Tibial nerve (tissue), 4 donors: ENCODE measurements at places on chromosomes 1 and 21. TPM values are rescaled to one million over a fixed set of nuclear protein-coding genes. Genes with fewer than 3 reads are reported as not detected.

Gene STRIP1
- 37.7 TPM for total RNA-seq

Gene TRIM17
- 0.63 TPM for total RNA-seq

Gene TDRD10
- 8.1 TPM for total RNA-seq

Gene LCE1B
- not detected for total RNA-seq

Gene SFN
- not detected for total RNA-seq

GRCh38 chr1:68116643-68117235 is 66.3 kb upstream of the DIRAS3 start:
- no peak overlapping the region for H3K27ac ChIP-seq
- H3K27me3 ChIP-seq: no peaks in the 10 kb centered on the region
- H3K4me1 ChIP-seq: no peaks in the 10 kb centered on the region

DNA sequence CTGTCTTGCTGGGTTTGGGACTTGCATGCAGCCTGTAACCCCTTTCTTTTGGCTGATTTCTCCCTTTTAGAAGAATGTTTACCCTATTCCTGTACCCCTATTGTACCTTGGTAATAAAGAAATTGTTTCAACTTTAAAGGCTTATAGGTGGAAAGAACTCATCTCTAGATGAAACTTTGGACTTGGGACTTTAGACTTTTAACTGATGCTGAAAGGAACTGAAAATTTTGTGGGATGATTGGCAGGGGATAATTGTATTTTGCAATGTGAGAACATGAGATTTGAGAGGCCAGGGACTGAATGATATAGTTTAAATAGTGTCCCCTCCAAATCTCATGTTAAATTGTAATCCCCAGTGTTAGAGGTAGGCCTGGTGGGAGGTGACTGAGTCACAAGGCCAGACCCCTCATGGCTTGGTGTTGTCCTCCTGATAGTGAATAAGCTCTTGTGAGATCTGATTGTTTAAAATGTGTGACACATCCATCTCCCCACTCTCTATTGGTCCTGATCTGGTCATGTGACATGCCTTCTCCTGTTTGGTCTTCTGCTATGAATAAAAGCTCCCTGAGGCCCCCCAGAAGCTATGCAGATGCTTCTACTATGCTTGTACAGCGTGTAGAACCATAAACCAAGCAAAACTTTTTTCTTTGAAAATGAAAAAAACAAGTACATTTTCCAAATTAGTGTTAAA is 1621.3 kb upstream of the B3GALT2 start:
- no peaks in the 10 kb centered on the region for H3K36me3 ChIP-seq
- no peaks in the 10 kb centered on the region for H3K4me1 ChIP-seq
- H3K27ac ChIP-seq: no peak overlapping the region

DNA sequence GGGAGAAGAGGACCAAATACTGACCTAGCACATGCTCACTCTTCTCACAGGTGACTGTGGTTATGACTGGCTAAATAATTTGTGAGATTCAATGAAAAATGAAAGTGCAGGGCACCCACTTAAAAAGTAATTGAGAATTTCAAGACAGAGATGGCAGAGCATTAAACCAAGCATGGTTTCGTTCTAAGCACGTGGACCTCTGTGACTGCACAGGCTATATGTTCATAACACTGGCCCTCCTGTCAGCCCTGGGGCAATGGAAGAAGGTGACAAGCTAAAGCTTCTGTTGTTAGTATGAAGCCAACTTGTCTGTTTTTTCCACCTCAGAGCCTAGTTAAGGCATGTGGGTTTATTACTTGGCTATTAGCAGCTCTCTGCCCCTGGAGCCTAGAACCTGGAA is 130.9 kb downstream of the FASLG start:
- H3K27ac ChIP-seq: no peak overlapping the region
- no peaks in the 10 kb centered on the region for H3K36me3 ChIP-seq
- DNase-seq: no peak
- no peaks in the 10 kb centered on the region for H3K4me1 ChIP-seq

- H3K36me3 ChIP-seq: no peaks in the 10 kb centered on the region
- peaks cover 10% of the 10 kb centered on the region for H3K27me3 ChIP-seq
- no peak overlapping the region for H3K4me3 ChIP-seq
These were observed 20.0 kb downstream of the PIK3CD start for GRCh38 chr1:9671377-9672140.

DNA sequence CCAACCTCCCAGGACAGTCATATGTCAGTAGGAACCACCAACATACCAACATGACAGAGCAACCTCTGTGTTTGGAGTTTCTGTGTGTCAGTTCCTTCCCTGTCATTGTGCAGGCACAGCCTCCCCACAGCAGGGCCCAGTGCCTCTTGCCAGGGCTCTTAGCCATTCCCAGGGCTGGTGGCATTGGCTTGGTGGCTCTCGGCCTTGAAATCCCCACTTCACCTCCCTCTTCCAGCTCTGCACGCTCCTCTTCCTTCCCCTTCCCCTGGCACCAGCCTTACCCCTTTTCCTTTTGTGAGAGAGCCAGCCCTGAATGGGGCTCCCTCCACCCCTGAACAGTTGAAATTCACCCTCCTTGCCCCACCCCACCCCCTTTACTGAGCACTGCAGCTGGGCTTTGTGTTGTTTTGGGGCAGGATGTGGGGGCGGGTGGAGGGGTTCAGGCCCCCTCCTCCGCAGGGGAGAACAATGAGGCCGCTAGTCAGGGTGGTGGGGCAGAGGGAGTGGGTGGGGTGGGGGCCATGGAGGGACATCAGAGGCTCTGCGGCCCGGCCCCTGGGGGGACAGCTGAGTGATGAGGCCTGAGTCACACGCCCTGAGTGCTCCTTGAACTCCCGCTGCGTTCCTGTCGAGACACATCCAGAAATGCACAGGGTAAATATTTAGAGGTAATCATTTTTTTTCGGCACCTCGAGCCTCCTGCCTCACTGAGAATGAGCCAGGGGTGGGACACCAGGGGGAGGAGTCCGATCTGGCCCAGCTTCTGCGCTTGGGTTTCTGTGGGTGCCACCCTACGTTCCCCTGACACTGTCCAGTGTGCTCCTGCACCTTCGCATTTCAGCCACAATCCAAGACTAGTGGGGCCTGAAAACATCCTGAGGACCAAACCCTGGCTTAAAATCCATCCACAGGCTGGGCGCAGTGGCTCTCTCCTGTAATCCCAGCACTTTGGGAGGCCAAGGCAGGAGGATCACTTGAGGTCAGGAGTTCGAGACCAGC is 28.6 kb downstream of the LGR6 start:
- H3K36me3 ChIP-seq: no peaks in the 10 kb centered on the region
- H3K27me3 ChIP-seq: no peaks in the 10 kb centered on the region
- no peak overlapping the region for H3K4me3 ChIP-seq
- no peak overlapping the region for H3K27ac ChIP-seq
- H3K4me1 ChIP-seq: peaks cover 4% of the 10 kb centered on the region

GRCh38 chr1:177897281-177897997 is 72.4 kb downstream of the SEC16B start:
- no peak overlapping the region for H3K4me3 ChIP-seq
- no peaks in the 10 kb centered on the region for H3K36me3 ChIP-seq

DNA sequence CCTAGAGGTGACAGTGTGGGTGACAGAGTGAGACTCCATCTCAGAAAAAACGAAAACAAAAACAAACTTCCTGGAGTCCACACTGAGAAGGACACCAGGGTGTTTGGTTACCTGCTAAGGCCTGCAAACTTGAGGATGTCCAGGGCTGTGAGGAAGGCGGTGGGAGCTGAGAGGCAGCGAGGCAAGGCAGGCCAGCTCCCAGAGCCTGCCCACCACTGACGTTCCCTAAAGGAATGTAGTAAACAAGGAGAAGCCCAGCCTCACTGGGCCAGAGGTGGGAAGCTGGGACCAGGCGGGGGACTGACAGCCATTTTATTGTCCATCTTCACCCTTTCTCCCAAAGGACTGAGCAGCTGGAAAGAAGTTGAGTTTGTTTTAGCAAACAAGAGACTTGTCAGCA is 24.1 kb downstream of the SHISA4 start:
- H3K27me3 ChIP-seq: no peaks in the 10 kb centered on the region
- peak; percentile 32 for DNase-seq
- no peak overlapping the region for H3K4me3 ChIP-seq
- peak overlapping the region; percentile 91 for H3K27ac ChIP-seq

DNA sequence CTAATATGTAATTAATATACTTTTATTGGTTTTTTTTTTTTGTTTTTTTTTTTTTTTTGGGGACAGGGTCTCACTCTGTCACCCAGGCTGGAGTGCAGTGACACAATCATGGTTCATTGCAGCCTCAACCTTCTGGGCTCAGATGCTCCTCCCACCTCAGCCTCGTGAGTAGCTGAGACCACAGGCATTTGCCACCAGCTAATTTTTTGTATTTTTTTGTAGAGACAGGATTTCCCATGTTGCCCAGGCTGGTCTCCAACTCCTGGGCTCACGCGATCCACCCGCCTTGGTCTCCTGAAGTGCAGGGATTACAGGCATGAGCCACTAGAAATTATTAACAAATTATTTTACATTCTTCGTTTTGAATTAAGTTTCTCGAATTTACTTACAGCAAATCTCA is 16.8 kb upstream of the POGZ start:
- H3K4me1 ChIP-seq: peaks cover 12% of the 10 kb centered on the region
- no peak overlapping the region for H3K27ac ChIP-seq
- no peaks in the 10 kb centered on the region for H3K36me3 ChIP-seq

- H3K4me3 ChIP-seq: no peak overlapping the region
- peaks cover 22% of the 10 kb centered on the region for H3K36me3 ChIP-seq
- H3K27ac ChIP-seq: no peak overlapping the region
- DNase-seq: no peak
- H3K4me1 ChIP-seq: no peaks in the 10 kb centered on the region
These were observed 35.9 kb downstream of the PARP1 start for GRCh38 chr1:226371866-226372490.

DNA sequence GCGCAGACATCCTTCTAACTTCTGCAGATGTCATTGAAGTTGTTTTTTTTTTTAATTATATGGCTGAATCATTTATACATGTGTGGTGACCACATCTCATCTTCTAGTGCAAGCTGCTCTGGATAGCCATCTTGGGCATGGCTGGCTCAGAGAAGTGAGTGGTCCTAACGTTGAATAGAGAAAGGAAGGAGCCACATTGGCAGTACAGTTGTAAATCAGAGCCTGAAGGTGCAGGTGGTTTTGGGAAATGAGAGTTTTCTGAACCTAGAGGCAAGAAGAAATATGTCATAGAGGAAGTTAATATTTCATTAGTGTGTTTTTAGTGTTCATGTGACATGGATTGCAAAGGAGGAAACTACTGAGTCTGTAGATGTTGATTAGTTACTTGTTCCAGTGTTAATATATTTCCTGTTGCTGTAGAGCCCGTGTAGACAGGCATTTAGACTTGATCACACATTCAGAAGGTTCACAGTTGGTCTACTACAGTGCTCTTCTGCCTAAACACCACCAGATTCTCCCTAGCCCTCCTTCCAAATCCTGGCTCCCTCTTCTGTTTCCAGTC is 163.7 kb downstream of the ROR1 start:
- no peak overlapping the region for H3K4me3 ChIP-seq
- no peaks in the 10 kb centered on the region for H3K36me3 ChIP-seq
- no peak overlapping the region for H3K27ac ChIP-seq
- H3K27me3 ChIP-seq: no peaks in the 10 kb centered on the region
- DNase-seq: no peak
- H3K4me1 ChIP-seq: no peaks in the 10 kb centered on the region

DNA sequence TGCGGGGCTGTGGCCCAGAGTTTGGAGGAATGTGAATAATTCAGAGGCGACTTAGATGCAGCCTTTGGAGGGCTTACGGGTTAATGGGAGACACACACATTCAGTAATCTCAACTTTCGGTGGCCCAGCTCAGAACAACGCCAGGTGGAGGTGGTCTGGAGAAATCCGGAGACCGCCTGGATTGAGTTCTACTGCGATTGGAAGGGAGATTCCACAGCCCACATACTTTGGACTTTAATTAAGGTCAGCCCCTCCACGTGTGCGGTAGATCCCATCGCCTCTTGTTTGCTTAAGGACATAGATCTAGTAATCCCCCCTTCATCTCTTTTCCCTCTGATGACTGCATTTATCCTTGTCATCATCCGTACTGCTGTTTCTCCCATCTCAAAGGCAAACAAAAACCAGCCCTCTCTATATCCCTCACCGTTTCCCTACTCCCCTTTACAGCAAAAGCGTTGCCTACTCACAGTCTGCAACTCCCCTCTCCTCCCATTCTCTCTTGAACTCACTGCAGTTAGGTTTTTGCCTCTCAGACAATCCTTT is 720 bp upstream of the BSDC1 start:
- peak overlapping the region; percentile 98 for H3K4me3 ChIP-seq
- H3K27ac ChIP-seq: peak overlapping the region; percentile 95
- peaks cover 25% of the 10 kb centered on the region for H3K36me3 ChIP-seq
- DNase-seq: no peak

- no peaks in the 10 kb centered on the region for H3K4me1 ChIP-seq
- no peak overlapping the region for H3K4me3 ChIP-seq
- no peaks in the 10 kb centered on the region for H3K36me3 ChIP-seq
- no peaks in the 10 kb centered on the region for H3K27me3 ChIP-seq
- no peak overlapping the region for H3K27ac ChIP-seq
- DNase-seq: no peak
These were observed 484.4 kb upstream of the ZRANB2 start for GRCh38 chr1:71565262-71565661.

DNA sequence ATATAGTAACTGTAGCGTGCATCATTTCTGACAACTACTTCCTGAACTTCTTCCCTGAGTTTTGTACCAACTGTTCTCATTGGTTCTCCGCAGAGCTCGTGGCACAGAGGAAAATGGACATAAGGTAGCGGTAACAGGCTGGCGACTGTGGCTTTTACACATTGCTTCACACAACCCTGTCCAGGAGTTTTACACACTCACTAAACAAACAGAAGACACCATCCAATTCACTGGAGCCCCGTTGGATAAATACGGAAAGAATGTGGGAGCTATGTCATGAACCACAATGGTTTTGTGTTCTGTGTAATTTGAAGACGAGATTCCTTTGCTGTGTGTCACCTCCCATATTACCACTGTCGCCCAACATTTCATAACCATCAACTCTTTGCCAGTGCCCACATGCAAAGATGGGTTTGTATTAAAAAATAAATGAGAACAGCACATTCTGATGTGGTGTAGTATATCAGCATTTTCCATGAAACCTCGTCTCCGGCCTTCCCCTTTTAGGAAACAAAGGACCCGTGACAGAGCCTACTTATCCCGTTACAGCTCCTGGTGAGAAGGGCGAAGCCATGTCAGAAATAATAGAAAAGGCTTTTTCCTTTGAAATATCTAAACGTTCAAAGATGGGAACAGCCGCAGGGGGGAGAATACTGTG is 47.4 kb upstream of the ENAH start:
- peaks cover 7% of the 10 kb centered on the region for H3K4me1 ChIP-seq
- H3K27ac ChIP-seq: no peak overlapping the region
- no peaks in the 10 kb centered on the region for H3K27me3 ChIP-seq
- DNase-seq: no peak

- no peak overlapping the region for H3K4me3 ChIP-seq
- no peak overlapping the region for H3K27ac ChIP-seq
- H3K36me3 ChIP-seq: no peaks in the 10 kb centered on the region
These were observed 22.0 kb upstream of the ACBD6 start for GRCh38 chr1:180524160-180524914.

DNA sequence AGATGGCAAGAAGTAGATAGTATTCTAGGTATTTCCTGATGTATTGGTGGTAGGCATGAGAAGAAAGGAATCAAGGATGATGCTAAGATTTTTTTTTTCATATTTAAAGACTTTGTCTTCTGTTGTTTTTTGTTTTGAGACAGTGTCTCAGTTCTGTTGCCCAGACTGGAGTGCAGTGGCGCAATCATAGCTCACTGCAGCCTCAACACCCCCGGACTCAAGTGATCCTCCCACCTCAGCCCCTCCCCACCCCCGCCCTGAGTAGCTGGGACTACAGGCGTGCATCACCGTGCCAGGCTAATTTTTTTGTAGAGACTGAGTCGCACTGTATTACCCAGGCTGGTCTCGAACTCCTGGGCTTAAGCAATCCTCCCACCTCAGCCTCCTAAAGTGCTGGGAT is 2.8 kb upstream of the CAPZB start:
- DNase-seq: no peak
- no peaks in the 10 kb centered on the region for H3K36me3 ChIP-seq
- H3K4me1 ChIP-seq: peaks cover 28% of the 10 kb centered on the region
- H3K27me3 ChIP-seq: no peaks in the 10 kb centered on the region
